ENCODE measurements at places on chromosomes 3 and 15.
A peak's percentile ranks its signal among the peaks of the same experiment; 100 is the strongest.

DNA sequence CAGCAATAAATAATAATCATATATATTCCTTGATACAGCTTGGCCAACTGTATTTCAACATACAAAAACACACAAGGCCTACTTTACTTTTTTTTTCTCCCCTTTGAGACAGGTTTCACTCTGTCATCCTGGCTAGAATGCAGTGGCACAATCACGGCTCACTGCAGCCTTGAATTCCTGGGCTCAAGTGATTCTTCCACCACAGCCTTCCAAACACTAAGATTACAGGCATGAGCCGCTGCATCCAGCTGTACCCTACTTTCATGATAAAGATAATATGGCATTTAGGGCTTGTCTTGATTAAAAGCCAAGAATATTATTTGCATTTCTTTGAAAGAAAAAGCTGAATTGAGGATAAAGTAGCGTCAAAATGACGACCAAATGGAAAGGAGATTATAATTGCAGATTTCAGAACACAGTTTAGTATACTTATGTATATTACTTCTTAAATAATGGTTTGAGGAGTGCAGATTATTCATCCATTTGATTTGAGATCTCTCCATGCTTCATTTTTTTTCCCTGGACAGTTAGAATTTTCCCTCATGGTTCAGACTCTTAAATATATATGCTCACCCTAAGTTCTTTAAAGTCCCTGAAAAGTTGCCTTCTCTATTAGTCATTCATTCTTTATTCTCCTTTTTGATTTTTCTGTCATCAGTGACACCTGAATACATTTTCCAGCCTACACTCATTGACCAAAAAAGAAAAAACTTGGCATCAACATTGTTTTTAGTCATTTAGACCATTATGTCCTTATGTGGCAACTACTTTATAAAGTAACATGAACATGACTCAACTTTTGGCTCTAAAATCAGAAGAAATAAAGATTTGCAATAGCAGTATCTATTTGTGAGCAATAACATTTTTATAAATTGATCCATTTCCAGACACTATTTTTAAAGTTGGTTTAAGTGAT lies 48.5 kb upstream of the MLF1 start:
- peak; percentile 73 for DNase-seq

DNA sequence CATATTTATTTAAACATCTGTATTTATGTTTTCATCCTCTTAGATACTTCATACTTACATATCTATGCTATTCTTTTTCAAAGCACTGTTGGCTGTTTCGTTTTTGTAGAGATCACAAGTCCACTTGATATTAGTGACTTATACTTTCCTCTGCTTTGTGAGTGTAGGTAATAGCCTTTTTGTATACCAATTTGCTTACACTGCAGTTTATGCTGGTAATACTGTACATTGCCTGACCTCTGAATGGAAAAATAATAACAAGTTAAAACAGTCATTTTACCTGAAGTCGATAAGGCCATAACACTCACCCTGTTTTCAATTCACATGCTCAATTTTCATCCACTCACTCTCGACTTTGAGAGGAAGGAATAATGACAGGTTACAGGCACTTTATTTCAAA lies 89.9 kb upstream of the NANOGP8 start:
- no peak for DNase-seq

DNA sequence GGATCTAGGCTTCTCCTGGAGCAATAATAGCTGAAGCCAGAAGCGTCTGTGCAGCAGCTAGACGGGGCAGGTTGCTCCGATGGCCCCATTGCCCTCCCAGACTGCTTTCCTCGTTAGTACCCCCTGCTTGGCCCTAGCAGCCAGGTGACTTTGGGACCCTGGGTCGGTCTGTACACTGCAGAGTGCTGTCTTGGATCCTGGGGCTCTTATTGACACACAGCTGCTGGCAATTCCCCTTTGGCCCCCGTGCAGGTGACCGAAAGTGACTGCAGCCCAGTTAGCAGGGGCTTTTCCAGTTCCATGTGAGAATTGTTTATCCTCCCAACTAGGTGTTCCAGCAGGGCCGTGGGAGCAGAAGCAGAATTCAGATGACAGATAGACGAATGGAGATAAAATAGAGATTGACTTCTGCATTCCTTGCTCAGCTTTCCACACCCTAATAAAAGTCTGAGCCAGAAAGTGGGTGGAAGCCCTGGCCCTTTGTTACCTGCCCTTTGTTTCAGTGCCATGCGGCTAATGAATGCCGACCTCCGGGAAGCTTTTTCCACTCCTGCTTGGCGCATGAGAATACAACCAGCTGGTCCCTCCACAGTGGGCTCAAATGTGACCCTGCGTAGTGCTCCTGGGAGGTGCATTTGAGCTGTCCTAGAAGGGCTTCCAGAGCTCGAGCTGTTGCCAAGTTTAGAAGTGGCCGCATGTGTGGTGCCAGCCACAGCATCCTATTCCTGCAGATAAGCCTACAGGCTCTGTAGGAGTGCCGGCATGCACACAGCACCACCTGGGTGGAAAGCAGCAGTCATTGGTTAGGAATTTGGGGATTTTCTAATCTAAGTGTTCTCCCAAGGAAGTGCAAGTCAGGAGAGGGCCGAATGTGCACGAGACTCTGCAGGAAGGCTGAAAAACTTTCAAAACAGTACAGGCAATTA lies 94.4 kb downstream of the SLCO3A1 start:
- peak; percentile 24 for DNase-seq

DNA sequence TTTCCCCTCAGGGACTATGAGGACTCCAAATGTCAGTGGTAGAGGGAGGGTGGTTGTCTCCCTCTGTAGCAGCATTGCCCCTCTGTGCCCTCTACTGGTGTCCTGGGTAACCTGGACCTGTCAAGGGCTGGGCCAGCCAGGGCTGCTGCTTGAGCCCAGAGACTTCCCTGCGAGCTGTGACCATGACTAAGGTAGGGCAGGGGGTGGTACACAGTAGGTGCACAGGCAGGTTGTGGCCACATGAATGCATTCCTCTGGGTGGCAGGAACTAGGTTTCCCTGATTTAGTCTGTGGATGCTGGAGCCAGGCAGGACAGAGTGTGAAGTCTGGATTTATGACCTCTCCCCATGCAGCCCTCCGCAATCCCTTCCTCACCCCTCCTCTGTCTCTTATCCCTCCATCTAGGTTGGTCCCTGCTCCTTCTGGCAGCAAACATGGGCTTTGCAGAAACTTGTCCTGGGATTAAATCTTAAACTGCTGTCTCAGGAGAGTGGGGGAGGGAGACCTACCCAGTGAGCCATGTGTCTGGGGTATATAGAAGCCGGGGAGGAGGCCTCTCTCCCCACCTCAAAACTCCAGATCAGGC lies 8.7 kb upstream of the SEMA3F start:
- no peak for DNase-seq

DNA sequence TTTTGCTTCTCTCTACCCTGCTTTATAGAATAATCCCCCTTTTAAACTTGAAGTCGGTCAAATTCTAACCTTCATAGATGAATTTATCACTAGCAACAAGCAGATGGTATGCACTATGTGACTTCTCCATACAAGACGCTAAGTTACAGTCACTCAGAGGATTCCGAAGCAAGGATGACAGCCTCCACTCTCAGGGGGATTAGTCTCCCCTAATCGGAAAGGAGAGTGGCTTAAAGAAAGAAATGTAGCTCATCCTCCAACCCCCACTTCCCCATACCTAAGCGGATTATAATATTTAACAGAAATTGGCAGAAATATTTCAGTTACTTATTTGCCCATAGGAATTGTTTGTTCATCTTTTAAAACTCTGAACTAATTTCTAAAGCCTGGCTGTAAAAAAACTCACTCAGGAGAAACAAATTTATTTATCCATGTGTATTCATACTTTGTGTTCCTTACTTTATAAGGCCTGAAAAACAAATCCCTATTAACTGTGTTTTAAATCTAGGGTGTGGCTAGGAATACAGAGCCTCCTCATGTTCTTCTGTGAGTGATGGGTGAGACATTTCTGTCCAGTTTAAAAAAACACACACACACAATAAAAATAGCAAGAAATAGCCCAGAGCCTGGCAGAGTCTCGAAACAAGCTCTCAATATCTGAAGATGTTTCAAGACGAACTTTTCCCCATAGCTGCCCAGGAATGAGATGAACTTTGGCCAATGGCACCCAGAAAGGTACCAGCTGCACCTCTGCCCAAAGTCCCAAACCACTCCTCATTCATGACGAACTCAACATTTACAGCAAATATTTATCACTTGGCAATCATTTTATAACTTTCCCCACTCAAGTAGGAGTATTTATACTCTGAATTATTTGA lies 18.7 kb downstream of the SIAH2 start:
- DNase-seq: no peak
